Astrocyte (in vitro differentiated cells and primary cell): ENCODE measurements at places on chromosomes 2 and 18.

DNA sequence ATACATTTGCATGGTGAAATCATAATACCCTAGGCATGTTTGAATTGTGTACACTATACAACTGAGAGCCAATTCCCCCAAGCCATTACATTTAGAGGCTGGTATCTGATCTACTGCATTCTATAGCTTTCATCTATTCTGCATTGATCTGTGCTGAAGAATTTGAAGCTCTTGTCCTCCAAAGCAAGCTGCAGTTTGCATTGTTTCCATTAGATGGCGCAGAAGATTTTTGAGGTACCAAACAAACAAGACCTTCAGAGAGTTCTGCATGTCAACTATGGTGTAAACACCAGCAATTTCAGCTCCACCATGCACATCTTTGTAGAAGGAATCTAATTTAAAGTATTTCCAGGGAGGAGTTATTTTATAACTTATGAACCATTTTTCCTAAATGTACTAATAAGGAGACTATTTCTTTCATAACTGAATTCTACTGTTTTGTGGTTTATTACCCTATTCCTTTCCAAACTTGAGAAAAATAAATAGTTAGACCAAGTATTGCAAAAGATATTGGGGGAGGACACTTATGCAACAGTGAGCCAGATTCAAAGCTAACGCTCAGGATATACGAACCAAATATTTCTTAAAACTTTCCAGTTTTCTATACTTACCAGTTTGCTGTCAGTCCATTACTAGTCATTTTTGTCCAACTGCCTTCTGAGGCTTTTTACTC lies 761.8 kb upstream of the ACVR2A start:
- peak; percentile 32 for DNase-seq

GRCh38 chr2:230400454-230400853 lies 15.5 kb upstream of the SP100 start:
- DNase-seq, result no peak

DNA sequence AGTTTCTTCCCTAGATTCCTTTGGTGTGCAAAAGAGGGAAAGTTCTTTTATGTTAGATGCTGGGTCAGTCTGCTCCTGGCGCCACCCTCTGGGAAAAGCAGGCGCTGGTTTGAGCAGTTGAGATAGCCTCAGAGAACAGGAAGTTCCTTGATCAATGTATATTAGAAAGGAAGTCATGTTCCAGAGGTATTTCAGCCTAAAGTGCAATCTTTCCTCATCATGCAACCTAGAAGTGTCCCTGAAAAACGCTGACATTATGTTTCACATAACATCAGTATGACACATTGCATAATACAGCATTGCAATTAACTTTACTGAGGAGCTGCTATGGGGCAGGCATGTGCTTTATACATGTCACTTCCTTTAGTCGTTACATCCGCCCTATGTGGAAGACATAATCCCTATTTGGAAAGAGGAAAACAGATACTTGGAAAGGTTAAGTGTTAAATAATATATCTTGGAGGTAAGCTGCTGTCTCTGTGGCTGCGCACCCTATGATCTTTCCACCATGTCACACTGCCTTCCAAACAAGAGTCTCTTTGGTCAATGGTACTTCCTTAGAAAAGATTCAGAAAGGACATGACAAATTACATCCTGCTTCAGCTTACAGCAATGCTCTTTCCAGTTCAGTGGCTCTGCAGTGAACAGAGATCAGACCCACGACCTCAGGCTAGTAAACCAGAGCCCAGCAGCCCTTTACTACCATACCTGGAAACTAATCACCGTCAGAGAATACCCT lies 369.7 kb downstream of the RAD51AP2 start:
- DNase-seq, result no peak

DNA sequence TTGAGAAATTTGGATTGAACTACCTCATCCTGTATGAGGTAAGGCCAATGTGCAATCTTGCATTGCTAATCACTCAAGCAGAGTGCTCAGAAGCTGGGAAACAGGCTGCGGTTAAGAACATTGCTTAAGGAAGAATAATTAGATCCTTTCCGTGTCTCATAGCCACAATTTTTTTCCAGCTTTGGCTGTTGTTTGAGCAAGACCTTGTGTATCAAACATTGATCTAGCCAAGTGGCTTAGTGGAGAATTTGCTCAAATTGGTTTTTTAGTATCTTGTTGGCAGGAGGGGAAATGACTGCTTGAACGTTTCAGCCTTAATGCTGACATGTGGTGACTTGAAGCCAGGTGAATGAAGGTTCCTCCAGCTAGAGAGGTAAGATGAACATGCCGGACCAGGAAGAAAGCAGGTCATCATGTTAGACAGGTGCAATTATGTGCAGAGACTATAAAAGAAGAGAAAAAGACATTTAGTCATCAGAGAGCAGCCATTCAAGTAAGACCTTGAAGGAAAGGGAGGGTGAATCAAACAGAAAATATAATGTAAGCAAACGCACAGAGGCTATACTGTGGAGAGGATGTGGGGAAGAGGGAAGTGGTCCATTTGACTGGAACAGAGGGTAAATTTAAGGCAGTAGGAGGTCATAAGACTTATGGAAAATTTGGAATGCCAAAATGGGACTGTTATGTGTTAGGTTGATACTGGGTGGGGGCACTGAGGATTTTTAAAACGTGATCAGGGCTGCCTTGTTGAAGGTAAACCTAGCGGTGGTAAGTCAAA lies 98.9 kb upstream of the CYP1B1 start:
- DNase-seq, result peak; percentile 100
